ENCODE measurements at places on chromosomes 2 and 18.

DNA sequence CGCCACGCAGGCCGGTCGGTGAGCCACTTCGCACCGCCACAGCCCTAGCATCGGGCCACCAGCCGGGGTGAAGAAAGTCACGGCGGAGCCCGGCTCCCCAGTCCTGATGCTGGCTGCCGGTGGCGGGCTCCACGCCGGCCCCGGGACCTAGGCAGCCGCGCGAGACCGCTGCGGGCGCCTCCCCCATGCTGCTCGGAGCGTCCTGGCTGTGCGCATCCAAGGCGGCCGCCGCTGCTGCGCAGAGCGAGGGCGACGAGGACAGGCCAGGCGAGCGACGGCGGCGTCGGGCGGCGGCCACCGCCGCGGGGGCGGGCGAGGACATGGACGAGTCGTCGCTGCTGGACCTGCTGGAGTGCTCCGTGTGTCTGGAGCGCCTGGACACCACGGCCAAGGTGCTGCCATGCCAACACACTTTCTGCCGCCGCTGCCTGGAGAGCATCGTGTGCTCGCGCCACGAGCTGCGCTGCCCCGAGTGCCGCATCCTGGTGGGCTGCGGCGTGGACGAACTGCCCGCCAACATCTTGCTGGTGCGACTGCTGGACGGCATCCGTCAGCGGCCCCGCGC lies 433 bp downstream of the SH3RF3 start:
- peak; percentile 21 for DNase-seq

DNA sequence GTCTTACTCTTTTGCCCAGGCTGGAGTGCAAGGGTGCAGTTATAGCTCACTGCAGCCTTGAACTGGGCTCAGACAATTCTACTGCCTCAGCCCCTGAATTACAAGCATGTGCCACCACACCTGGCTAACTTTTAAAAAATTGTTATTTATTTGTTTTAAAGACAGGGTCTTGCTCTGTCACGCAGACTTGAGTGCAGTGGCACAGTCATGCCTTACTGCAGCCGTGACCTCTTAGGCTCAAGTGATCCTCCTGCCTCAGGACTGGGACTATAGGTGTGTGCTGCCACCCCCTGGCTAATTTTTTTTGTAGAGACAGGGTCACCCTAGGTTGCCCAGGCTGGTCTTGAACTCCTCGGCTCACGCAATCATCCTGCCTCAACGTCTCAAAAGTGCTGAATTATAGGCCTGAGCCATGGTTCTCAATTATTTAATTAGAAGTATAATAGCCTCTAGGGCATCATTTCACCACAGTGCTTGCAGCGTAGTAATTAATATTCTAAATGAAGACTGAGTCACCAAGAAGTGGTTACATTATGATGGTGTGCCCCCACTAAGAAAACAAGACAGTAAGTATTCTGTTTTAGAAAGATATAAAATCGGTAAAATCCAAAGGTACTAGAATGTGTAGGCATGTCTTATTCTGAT lies 69.6 kb downstream of the EML4 start:
- DNase-seq, result peak; percentile 25

- no peak for DNase-seq
Observed at GRCh38 chr2:231332388-231332787, 63.1 kb upstream of the B3GNT7 start.

DNA sequence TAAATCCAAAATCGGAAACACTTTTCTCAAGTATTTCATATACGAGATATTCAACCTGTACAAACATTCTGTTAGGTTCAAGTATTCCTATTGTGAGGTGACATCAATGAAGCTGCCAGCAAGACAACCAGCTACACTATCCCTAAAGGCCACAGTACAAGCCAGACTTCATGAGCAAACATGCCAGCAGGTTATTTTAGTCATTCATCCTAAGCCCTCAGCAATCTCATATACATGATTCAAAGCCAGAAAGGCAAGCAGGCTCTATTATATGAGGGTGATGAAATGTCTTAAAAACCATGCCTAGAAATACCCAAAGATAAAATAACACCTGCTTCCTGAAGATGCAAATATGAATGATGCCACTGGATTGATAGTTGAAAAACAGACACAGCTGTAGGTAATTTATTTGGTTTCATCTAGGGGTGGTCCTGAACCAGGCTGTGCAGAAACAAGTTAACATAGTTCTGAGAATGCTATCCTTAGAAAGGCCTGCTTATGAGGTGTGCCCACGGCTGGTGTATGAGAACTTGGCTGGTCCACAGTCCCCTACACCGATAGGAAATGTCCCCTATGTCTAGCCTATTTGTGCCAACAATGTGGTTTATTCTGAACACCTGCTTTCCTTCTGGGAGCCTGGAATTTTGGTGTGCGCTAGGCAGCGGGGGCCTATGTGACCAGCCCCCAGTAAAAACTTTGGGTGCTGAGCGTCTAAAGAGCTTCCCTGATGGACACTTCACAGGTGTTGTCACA lies 48.2 kb upstream of the KIDINS220 start:
- DNase-seq, result no peak

GRCh38 chr18:50231621-50232020 lies 34.7 kb downstream of the CFAP53 start:
- no peak for DNase-seq

DNA sequence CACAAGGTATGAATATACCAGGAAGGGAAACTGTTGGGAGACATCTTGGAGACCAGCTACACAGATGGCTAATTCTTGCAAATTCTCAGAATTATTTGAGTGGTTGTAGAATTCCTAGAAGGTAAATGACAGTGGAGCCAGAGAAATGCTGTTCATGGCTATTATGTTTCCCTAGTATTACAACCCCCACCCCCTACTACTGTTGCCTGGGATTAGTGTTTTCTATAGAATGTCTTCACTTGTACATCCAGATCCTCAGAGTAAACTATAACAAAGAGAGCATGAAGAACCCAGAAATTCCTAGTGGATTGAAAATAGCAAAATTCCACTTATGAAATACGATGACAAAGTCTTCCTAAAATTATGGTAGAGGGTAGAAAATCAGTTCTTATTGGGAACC lies 15.3 kb downstream of the LGALSL start:
- DNase-seq, result no peak

- DNase-seq, result no peak
Observed at GRCh38 chr2:138277062-138277461, 224.5 kb upstream of the SPOPL start.

DNA sequence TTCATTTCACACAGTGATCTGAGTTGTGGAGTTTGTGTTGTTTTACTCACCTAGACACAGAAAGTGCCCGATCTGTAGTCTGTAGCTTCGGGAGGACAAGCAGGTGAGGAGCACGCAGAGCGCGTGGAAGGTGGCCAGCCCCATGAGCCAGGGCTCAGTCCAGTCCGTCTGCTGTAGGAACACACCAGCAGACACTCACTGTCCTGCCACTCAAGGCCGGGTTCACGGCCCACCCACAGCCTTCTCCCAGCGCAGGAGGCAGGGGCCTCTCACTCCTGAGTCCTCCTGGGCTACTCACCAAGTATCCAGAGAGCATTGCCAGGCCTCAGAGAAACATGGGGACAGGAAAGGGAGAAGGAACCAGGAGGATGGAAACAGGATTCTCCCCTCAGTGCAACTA lies 1.7 kb downstream of the TMEM18 start:
- no peak for DNase-seq

DNA sequence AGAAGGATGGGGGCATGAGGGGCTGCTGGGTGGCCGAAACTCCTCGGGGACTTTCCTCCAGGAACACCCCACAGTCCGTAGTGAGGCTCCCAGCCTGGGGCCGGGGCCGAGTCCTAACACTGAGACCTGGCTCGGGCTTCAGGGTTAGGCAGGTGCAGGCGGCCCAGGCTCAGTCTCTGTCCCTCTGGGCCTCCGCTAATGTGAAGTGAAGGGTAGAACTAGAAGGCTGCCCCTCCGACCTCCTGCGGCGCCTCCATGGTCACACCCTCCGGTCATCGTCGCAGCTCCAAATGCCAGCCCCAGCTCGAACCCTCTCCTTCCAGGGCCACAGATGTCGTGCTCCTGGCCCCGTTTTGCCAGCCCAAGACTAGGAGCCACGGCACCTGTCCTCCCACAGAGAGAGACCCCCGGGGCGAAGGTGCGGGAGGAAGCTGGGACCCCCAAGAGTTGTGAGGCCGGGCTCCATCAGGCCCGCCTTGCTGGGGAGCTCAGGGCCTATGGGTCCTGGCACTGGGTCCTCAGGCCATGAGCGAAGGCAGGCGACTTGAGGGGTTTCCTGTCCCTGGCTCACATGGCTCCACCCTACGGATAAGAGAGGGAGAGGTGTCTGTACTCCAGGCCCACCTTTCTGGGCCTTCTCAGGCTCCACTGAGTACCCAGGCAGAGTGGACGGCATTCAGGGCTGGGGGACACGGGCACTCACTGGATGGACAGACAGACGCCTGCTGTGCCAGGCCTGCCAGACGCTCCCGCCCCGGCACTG lies 797 bp downstream of the ANO7 start:
- DNase-seq, result no peak

DNA sequence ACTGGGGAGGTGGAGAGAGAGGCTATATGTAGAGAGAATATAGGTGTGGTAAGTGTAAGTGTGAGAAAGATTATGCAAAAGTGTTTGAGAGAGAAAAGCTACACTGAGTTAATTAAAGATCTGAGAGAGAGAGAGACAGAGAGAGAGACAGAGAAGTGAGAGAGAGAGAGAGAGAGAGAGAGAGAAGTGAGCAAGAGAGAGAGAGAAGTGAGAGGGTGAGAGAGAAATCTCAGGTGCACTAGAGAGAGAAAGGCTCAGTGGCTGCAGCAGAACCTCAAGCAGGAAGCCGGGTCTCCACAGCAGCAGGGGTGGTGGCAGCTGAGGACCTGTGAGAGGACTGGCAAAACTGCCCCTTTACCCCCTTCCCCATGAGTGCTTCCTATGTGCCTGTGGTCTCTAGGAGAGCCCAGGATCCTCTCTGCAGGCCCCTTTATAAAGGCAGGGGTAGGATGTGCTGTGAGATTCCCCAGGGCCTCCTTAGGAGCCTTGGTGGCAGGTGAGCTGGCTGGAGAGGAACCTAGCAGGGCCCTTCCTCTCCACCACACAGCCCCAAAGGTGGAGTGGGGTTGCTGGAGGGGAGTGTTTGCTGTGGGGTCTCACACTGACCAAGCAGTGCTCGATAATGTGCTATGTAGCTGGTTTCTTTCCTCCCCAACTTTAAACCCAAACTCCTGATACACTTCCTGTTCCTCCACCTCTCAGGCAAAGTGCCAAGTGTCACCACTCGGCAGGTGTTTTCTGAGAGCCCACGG lies 52.6 kb downstream of the SLC4A5 start:
- DNase-seq, result peak; percentile 4

DNA sequence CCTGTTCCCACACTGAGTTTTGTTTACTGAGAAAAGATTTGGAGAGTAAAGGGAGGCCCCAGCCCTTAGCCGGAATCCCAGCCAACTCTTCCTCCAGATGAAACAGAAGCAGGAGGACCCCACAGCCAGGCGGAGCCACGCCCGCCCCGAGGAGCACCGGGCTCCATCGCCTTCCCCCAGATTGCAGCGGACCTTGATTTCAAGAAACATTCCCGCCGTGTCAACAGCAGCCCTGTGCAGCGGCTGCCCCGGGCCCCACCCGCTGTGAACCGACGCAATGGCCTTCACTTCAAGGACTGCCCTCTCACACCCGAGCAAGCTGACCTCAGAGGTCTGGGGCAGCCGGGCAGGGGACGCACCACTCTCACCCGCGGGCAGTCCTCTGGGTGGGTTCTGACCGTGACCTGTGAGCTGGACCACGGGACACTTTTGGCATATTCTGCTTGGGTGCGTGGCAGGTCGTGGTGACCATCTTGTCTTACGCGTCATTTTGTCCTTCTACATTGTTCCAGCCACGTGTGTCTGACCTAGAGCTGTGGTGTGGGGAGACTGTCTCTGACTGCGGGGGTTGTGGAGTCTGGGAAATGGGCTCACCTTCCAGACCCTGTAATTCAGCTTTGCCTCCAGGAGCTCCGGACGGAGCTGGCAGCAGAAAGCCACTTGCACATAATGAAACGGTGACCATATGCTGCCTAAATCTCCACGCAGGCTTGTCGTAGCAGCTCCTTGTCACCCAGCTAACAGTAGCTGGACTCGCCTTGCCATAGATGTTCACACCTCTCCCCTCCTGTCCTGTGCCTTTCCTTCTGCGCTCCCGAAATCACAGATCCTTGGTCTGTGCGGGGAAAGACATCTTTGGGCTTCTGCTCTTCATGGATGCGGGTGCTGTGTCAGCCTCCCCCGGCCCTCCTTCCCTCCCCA lies 32.0 kb upstream of the INHBB start:
- DNase-seq, result no peak

- no peak for DNase-seq
Observed at GRCh38 chr2:217085543-217085942, 225.7 kb upstream of the TNP1 start.

- no peak for DNase-seq
Observed at GRCh38 chr2:213932-214693, 49.7 kb downstream of the SH3YL1 start.

- no peak for DNase-seq
Observed at GRCh38 chr2:69572641-69573040, 70.9 kb downstream of the AAK1 start.

DNA sequence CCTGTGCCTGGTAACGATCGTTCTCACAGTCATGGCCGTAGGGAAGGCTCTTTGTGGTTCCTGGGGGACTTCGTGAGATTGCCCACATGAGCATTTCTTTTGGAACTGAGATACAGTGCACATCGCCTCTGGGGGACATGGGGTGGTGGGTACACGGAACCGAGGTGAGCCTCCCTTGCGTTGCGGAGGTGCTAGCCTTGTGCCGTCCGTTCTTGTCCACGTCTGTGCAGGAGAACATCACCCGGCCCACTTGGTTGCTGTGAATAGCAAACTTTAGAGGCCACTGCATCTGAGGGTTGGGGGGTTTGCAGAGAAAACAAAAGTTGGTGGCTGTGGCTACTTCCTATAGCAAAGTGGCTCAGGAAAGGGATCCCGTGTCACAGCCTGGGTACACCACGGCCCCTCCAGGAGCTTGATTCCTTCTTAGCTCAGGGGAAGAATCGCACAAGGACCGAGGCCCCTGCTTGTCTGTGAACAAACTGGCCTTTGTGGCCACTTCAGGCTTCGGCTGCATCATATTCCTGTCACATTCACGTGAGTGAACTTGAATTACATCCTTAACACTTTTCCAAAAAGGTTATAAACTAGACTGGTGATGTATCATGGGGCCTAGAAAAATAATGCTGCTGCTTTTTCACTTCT lies 72.6 kb downstream of the LRRFIP1 start:
- DNase-seq, result no peak

All from activated CD4-positive, alpha-beta T cell treated with anti-CD3 and anti-CD28 coated beads, Interleukin-2, amount 50 U/mL, for 4 hours (primary cell).